ENCODE measurements at places on chromosomes 4 and X.

DNA sequence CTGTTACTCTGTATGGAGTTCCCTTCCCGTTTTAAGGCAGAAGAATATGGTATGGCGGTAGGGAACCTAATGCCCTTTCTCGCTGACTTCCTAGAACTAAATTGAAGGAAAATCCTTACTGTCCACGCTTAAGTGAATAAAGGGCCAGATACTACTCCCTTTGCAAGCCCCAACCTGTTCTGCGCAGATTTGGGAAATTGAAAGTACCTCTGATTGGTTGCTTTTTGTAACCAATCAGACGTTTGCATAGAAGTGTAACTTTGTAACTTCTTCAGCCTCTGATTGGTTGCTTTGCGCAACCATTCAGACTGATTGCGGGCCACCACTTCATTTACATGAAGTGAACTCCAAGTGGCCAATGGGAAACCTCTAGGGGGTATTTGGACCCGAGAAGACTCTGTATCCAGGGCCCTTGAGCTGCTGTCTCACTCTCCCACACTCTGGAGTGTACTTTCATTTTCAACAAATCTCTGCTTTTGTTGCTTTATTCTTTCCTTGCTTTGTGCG lies 1.2 kb upstream of the TMEM33 start:
- peak; percentile 50 for DNase-seq

GRCh38 chrX:28847423-28847822 lies 260.2 kb downstream of the IL1RAPL1 start:
- DNase-seq: peak; percentile 42

- DNase-seq: peak; percentile 7
Observed at GRCh38 chrX:130529531-130529930, 127.7 kb downstream of the RBMX2 start.

DNA sequence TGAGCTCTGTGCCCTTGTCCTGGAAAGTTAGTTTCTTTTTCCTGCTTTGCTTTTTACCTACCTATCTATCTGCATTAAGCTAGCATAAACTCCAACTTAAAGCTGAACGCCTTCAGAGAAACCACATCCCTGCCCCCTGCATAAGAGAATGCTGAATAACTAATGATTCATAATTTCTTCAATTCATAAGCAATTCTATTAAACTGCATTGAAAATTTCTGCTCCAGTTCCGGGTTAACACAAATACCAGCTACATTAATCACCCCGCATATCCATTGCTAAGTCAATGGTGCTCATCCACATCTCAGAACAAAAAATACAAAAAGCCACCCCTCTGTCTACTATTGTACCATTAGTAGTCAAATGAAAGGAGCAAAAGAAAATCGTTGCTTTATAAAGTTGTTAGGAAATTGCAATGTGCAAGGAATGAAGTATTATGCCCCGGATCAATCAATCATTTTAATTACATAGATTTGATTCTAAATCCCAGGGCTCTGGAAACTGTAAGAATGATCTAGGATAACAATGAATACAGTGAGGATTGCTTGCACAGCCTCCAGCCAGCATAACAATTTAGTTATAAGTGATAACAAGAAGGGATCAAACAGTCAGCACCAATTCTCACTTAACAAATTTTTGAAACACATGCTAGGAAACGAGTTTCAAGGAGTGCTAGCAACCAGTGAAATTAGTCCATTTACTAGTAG lies 106.8 kb downstream of the ELOVL6 start:
- peak; percentile 52 for DNase-seq

DNA sequence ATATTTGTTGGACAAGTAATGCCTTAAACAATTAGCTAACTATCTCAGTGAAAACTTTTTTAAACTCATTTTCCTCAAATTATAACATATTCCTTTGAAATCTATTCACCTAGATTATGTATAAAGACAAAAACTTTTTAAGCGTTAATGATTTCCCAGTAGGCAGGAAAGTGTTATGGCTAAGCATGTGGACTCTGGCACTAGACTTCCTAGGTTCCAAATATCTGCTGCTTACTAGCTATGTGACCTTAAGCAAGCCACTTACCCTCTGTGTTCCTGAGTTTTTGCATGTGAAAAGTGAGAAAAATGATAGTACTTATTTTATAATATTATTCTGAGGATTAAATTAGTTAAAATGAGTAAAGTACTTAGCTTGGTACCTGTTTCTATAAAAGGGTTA lies 301.8 kb downstream of the STPG2 start:
- no peak for DNase-seq

GRCh38 chr4:15314974-15315373 lies 112.9 kb upstream of the C1QTNF7 start:
- DNase-seq: no peak

DNA sequence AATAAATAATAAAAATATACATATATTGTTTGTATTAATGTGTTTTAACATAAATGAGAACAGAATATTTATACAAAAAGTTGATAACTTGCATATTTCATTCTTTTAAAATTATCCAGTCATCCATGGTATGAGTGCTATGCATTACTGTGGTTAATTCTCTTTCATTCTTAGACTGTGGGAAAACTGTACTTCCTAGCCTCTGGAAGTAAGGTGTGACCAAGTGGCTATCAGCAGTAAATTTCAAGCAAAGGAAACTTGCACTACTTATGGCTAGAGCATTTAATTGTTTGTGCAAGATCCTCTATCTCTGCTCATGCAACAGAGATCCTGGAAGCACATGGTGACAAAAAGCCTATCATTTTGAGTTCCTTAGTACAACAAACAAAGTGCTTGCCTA lies 1054.5 kb upstream of the PABPC4L start:
- no peak for DNase-seq

- DNase-seq: no peak
Observed at GRCh38 chrX:94107981-94108380, 434.0 kb downstream of the FAM133A start.

GRCh38 chr4:48033825-48034413 lies 17.3 kb downstream of the NIPAL1 start:
- peak; percentile 50 for DNase-seq

- peak; percentile 69 for DNase-seq
Observed at GRCh38 chr4:108118505-108118904, 50.2 kb downstream of the LEF1 start.

GRCh38 chr4:173543266-173543665 lies 13.2 kb upstream of the HAND2 start:
- no peak for DNase-seq

DNA sequence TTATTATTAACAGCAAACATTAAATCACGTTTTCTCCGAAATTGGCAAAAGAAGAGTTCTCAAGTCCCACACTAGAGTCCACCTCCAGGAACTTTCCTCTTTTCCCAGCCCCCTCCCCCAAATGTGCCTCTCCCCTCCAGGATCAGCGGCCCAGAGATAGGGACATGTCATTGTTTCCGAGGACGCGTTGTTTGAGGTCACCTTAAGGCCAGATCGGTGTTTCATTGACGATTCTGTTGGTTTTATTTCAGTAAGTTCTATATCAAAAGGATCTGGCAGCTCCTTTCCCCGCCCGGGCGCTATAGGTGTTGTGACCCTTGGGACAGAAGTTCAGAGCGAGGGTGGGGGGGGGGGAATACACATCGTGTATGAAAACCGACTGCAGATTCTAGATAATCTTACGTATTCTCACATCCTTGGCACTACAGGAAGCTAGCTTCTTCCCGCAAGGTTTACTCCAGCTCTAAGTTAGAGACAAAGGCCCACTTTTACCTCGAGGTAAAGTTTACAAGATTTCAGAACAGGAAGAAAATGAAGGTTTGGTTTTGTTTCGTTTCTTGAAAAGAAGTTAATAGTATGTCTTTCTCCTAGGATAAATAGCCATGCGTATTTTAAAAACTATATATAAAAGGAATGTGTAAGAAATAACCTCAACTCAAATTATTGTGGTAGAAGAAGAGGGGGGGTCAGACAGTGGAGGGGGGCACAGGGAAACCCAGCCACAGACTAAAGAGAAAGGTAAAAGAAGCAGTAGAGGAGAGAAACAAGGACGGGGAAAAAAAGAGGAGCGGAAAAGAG lies 739 bp upstream of the MSX1 start:
- no peak for DNase-seq

DNA sequence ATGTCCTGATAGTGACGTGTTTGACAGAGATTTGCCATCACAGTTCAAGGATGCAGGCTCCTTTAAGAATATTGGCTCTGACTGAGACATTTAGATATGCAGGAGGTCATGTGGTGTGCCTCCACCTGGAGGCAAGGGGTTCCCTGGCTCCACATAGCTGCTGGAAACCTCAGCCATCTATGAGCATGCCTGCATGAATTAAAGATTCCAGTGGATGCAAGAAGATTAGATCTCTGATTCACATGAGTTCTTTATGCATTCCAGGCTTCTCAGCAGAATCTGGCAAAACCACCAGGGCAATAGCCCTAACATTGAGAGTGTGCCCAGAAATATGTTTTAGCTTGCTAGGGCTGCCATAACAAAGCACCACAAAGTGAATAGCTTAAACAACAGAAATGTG lies 298.5 kb upstream of the AADAT start:
- peak; percentile 6 for DNase-seq

- DNase-seq: no peak
Observed at GRCh38 chr4:62912531-62912930, 1496.7 kb downstream of the TECRL start.

DNA sequence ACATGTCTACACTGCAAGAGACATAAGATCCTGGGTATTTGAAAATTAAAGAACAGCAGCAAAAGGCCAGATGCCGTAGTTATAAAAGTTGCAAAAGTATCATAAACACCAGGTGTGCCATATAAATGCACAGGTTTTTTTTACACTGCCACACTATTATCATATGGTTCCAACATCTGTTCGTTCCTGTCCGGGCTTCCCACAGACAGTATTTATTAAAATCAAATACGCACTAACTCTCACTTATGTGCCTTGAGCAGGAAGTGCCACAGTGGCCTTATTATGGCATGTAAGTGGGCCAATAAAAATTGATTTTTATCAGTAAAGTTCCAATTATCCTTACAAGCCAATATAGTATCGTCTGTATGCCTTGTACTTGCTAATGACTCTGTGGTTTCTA lies 873.2 kb downstream of the RPA4 start:
- no peak for DNase-seq

DNA sequence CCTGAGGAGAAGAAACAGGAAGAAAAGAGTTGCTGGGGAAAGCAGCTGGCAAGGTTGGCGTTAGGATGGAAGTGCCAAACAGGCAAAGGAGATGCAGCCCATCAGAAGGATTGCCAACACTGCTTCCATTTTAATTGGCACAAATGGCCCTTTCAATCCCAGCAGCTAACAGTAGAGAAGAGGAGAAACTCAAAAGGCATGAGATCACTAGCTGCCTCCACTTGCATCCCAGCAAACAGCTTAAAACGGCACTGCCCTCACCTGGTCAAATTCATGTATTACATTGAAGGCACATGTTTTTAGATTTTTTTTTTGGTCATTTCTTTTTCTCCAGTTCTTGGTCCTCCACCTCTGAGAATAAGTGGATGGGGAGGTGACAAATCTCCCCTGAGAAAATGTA lies 14.9 kb upstream of the LOC101059915 start:
- DNase-seq: peak; percentile 60

DNA sequence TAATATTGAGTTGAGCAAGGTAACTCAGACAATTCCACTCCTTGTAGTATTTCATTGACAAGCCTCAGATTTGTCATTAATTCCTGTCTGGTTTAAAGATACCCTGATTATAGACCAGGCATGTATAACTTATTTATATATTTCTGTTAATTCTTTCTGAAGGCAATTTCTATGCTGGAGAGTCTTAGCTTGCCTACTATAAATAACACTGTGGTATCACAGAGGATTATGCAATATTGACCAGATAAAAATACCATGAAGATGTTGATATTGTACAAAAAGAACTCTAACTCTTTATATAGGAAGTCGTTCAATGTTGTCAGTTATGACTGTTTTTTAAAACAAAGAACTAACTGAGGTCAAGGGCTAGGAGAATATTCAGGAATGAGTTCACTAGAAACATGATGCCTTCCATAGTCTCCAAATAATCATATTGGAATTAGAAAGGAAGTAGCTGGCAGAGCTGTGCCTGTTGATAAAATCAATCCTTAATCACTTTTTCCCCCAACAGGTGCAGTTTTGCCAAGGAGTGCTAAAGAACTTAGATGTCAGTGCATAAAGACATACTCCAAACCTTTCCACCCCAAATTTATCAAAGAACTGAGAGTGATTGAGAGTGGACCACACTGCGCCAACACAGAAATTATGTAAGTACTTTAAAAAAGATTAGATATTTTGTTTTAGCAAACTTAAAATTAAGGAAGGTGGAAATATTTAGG lies 821 bp downstream of the CXCL8 start:
- DNase-seq: no peak

GRCh38 chr4:156503119-156503518 lies 468.5 kb downstream of the PDGFC start:
- DNase-seq: no peak

DNA sequence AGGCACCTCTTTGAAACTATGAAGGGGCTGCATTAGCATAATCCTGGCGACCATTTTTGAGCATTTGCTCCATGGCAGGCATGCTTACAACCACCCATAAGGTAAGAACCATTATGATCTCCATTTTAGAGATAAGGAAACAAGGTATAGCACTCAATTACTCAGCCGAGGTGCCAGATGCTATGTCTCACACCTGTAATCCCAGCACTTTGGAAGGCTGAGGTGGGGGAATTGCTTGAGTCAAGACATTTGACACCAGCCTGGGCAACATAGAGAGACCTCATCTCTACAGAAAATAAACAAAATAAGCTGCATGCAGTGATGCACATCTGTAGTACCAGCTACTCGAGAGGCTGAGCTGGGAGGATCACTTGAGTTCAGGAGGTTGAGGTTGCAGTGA lies 43.6 kb downstream of the TIGD4 start:
- DNase-seq: no peak

DNA sequence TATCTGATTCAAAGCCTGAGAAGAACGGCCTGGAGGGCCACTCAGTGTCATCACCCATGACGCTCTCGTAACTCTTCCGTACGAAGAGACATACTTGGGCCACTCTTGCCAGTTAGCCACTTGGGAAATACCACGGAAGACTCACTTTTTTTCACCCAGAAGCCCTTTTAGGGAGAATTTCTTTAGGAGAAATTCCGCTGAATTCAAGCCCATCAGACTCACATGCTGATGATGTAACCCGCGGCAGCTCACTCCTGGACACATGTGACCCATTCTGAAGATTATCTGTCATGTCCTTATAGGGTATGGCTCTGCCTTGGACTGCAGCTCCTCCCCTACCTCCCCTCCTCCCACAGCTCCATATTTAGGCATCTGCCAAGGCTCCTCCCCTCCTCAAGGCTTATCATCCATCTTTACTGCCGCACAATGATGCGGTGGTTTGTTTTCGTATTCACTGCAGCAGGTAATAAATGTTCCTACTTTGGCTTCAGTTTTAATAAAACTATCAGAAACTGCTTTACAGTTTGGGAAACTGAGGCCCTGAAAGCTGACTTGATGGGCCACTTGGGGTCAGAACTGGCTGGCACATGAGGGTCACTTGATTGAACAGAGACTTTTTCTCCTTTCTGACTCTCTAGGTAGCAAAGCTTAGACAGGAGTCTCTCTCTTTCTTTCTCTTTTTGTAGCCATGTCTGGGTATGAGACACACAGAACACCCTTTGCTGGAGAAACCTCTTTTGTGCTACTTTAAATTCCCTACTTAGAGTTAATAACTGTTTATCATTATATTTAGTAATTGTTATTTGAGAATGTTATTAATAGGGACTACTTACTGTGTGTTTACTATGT lies 42.1 kb downstream of the RHOH start:
- DNase-seq: no peak

- DNase-seq: no peak
Observed at GRCh38 chr4:123182289-123182688, 214.3 kb upstream of the SPRY1 start.

All from M059J (cell line).